Activated CD8-positive, alpha-beta memory T cell treated with anti-CD3 and anti-CD28 coated beads for 48 hours (primary cell): ENCODE measurements at places on chromosomes 5 and 9.

GRCh38 chr5:88662846-88663245 lies 220.1 kb downstream of the MEF2C start:
- DNase-seq = no peak

GRCh38 chr5:54573812-54574489 lies 56.4 kb downstream of the SNX18 start:
- DNase-seq = no peak

DNA sequence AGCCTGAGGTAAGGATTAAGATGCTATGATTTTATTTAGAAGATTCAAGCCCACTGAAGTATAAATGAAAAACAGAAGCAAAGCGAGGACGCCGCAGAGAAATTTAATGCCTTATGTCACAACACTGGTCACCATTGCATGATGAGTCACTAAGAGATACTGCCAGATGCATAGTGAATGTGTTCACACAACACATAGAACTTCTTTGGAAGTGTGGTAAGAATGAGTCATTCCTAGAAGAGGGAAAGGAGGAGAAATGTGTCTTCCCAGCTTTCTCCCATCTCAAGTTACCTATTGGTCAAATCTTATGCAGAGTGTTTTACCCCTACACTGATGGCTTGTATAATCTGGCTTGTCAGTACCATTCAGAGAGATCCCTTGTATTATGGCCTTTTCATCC lies 465.3 kb upstream of the ARRDC3 start:
- DNase-seq = no peak

- DNase-seq = no peak
These were observed 625 bp upstream of the UBLCP1 start for GRCh38 chr5:159262472-159262858.

DNA sequence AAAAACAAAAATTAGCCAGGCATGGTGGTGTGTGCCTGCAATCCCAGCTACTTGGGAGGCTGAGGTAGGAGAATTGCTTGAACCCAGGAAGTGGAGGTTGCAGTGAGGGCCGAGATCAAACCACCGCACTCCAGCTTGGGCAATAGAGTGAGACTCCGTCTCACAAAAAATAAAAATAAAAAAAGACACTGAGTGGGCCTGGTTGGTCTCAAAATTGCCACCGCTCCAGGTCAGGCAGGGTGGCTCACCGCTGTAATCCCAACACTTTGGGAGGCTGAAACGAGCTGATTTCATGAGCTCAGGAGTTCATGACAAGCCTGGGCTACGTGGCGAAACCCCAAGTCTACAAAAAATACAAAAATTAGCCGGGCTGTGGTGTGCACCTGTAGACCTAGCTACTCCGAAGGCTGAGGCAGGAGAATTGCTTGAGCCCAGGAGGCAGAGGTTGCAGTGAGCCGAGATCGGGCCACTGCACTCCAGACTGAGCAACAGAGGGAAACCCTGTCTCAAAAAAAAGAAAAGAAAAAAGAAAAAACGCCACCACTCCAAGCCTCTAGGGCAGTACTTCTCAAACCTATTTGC lies 1.8 kb downstream of the STK10 start:
- no peak for DNase-seq

- no peak for DNase-seq
These were observed 104.1 kb downstream of the STRBP start for GRCh38 chr9:123164285-123164684.

GRCh38 chr5:1214936-1215220 lies 10.3 kb upstream of the SLC6A18 start:
- no peak for DNase-seq

DNA sequence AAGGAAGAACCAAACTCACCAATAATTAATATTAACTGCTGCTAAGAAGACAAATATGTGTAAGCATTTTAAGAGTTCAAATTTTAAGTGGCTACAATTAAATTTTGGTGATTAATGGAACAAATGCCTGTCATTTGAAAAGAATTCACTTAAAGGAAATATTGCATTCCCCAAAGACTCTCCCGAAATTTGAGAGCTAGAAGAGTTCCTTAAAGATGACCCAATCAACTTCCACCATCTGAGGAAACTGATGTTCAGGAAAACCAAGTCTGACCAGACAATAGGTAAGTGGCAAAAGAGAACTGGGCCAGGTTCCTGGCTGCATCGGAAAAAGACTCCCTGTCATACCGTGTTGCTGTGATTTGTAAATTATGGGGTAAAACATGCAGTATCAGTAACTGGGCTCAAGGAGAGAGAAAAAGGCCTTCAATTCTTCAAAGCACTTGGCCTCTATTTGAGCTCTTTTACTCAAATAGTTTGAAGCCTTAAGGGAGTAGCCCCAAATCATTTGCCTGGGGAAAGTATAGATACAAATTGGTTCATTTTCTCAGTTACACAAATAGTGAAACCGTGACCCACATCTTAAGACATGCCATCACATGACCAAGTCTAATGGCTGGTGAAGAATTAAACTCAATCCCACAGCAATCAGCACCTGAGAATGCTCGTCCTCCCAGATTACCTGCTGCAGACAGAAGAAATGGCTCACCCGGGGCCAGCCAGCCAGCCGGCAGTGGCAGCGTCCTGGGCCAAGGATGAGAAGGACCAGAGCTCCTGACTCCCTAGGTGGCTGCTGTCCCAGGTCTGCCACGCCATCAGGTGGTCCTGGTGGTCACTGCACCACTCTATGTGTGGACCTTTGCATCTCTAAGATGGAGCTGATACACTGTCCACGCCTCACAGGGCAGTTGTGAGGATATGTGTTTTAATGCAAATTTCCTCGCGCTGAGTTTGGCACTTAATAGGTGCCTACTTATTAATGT lies 162.9 kb downstream of the TTLL11 start:
- DNase-seq = no peak

- DNase-seq = no peak
These were observed 9.7 kb downstream of the MPDZ start for GRCh38 chr9:13269589-13270452.

DNA sequence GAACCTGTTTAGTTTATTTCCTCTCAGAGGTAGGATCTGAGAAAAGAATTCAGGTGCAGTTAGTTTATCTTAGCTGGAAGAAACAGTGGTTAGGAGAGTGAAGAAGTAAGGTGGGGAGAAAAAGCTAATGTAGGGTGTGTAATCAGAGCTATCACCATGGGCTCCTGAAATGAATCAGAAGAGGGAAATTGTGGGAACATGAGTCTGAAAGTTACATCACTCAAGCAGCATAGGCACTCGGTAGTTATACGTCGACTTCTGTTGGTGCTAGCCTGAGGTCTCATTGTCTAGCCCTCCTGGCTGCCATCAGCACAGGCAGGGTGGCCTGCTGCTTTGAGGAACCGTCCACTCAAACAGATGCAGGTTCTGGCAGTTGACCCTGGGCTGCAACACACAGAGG lies 56.7 kb upstream of the NPR3 start:
- DNase-seq = no peak

GRCh38 chr5:136004436-136004835 lies 24.4 kb upstream of the TGFBI start:
- DNase-seq = no peak

GRCh38 chr9:112819635-112820496 lies 69.3 kb downstream of the SNX30 start:
- no peak for DNase-seq

DNA sequence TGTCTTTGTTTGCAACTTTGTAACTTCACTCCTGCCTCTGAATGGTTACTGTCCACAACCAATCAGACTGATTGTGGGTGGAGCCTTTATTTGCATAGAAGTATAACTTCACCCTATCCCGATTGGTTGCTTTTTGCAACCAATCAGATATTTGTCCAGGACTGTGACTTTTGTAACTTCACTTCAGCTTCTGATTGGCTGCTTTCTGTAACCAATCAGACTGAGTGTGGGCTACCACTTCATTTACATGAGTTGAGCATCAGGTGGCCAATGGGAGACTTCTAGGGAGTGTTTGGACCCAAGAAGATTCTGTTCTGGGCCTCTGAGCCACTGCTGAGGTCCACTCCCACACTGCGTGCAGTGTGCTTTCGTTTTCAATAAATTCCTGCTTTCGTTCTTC lies 1810.7 kb upstream of the CDH6 start:
- DNase-seq = no peak

GRCh38 chr9:110028676-110029075 lies 179.3 kb downstream of the C9orf152 start:
- DNase-seq = no peak

DNA sequence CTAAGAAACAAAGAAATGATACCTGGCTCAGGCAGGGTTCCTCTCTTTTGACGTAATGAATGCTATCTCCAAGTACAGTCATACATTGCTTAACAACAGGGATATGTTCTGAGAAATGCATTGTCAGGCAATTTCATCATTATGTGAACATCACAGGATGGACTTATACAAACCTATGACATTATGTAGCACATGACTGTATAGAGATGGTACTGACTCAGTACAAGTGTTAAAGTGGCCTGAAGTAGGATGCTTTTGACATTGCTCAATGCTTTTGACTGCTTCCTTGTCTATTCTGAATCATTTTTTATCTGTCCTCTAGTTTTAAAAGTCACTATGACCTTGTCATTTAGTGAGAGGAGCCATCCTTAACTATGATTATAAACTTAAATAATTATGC lies 147.6 kb downstream of the NR2F1-AS1 start:
- DNase-seq = no peak

GRCh38 chr9:89278997-89279739 lies 31.8 kb upstream of the CKS2 start:
- no peak for DNase-seq

- no peak for DNase-seq
These were observed 485.7 kb downstream of the SPATA31D1 start for GRCh38 chr9:82474235-82474634.
